Stimulated activated CD4-positive, alpha-beta T cell treated with anti-CD3 and anti-CD28 coated beads, TNF-alpha, amount 100 ng/mL, for 4 hours (primary cell): ENCODE measurements at places on chromosomes 7 and 10.

- DNase-seq: no peak
Observed at GRCh38 chr7:137967143-137968018, 34.5 kb downstream of the CREB3L2 start.

DNA sequence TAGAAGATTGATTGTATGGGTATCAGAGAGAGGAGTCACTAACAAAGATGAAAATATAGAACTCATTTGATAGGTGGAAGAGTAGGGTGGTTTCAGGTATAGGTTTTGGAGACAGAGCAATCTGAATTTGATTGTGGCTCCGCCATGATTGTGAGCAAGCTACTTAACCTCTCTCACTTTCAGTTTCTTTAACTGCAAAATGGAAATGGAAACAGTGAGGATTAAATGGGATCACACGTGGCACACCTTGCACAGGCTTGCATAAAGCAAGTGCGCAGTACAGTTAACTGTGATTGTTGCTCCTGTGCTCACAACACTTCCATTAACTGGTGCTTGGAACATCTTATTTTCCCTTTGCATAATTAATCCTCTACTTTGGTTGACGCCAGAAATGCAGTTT is 54.9 kb downstream of the ATXN7L1 start:
- no peak for DNase-seq

GRCh38 chr10:7195118-7195517 is 215.7 kb downstream of the SFMBT2 start:
- no peak for DNase-seq

DNA sequence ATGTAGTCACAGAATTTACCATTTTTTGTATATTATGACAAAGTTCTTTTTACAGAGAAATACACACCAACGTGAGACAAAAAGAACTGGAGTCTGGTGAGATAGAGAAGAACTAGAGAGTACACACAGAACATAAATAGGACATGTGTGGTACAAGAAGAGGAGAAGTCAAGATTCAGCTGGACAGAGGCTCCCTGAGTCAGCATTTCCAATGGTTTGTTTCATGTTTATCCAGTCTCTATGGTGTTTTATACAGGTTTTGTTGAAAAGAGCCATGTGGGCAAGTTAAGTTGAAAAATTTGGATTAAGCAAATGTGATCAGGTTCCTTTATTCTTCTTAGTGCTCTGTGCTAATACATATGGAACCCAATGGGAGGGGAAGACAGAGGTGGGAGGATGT is 105.5 kb upstream of the AKR1E2 start:
- no peak for DNase-seq

GRCh38 chr7:151782598-151783448 is 94.1 kb downstream of the PRKAG2 start:
- DNase-seq: peak; percentile 48

- no peak for DNase-seq
Observed at GRCh38 chr7:45881759-45882464, 6.4 kb upstream of the IGFBP1 start.

DNA sequence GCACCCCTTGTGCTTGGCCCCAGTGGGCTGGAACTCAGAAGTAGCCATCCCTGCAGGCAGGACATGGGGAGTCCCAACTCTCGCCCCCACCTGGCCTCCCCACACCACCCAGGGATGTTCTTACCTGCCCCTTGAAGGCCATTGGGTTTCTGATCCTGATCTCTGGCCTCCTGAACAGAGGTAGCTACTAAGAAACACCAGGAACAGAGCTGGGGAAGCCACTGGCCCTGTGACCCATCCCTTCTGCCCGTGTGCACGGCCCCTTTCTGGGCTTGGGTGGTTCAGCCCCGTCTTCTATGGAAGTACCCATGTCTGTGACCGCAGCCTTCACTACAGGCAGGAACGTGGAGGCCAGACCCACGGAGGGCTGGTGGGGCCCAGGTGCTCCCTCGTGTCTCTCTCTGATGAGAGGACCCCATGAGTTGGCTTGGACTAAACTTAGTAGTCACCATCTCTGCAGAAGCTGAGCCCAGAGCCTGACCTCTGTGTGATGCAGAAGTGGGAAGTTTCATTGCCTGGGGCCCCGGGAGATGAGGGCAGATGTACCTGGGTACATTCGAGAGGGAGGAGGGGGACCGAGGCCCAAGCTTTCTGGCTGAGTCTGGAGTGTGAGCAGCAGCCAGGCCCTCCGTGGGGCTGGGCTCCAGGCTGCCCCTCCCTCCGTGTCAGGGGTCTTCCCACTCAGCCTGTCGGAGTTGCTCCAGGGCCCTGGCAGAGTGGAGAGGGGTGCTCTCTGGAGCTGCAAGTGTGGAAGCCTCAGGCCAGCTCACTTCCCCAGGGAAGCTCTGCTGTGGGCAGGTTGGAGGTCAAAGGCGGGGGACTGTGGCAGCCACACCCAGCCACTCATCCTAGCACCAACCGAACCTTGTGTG is 81.0 kb downstream of the MKI67 start:
- DNase-seq: no peak

GRCh38 chr7:116560021-116560970 is 35.5 kb downstream of the CAV1 start:
- DNase-seq: no peak

DNA sequence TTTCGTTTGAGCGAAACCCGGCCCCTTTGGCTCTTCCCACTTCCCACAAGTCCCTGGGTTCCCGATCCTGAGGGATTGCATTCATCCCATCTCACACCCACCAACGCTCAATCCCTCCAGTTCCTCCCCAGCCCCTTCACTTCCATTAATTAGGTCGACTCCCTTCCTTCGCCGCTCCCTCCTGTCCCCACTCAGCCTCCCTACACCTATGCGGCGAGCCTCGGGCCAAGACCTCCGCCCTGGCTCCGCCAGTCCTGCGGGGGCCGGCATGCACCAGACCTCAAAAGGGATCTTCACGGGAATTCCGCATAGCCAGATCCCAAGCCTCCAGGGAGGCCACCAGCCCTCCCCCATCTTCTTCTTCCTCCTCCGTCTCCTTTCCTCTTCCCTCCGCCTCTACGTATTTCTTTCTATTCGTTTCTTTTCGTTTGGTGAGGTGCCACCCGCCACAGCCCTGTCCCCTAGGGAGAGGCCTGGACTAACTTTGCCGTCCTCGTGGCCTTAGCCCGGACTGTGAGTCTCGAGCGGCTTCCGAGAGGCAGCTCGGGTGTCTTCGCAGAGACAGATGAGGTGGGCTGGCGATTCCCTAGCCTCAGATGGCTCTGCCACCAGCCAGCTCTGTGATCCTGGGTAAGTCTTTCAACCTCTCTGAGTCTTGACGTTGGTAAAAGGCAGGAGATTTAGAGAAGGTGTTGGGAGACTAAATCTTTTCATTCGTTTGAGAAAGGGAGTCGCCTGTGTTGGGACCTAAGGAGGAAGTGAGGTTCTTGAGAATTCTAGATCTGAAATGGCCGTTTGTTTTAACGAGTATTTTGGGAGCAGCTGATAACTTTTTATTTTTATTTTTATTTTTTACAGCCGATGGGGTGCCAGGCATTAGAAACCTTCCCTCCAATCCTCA is 8.1 kb upstream of the LBX1 start:
- DNase-seq: no peak

GRCh38 chr7:13745530-13745929 is 243.9 kb downstream of the ETV1 start:
- no peak for DNase-seq

GRCh38 chr10:78933828-78934531 is 134.8 kb upstream of the ZMIZ1 start:
- no peak for DNase-seq

DNA sequence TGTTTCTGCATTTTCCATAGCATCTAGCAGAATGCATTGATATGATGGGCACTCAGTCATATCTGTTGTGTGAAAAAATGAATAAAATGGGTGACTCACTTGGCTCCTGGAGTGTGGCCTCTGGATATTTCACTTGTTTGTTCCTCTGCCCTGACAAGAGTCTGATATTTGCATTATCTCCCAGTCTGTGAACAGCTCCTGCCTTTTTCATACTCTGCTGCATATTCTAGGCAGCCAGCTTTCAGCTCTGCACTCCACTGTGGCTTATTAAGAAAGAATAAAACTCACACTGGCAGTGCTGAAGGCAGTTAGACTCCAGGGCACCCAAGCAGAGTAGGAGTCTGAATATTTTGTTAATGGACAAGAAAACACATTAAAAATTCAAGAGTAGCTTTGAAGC is 623.9 kb downstream of the SORCS1 start:
- DNase-seq: no peak

DNA sequence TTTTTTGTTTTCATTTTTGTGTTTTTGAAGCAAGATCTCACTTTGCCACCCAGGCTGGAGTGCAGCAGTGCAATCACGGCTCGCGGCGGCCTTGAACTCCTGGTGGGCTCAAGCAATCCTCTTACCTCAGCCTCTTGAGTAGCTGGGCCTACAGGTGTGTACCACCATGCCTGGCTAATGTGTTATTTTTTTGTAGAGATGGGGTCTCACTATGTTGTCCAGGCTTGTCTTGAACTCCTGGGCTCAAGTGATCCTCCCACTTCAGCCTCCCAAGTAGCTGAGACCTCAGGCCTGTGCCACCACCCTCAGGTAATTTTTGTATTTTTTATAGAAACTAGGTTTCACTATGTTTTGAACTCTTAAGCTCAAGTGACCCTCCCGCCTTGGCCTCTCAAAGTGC is 14.8 kb downstream of the PRKRIP1 start:
- no peak for DNase-seq

- peak; percentile 18 for DNase-seq
Observed at GRCh38 chr10:128046953-128047290, 79.3 kb downstream of the MKI67 start.

DNA sequence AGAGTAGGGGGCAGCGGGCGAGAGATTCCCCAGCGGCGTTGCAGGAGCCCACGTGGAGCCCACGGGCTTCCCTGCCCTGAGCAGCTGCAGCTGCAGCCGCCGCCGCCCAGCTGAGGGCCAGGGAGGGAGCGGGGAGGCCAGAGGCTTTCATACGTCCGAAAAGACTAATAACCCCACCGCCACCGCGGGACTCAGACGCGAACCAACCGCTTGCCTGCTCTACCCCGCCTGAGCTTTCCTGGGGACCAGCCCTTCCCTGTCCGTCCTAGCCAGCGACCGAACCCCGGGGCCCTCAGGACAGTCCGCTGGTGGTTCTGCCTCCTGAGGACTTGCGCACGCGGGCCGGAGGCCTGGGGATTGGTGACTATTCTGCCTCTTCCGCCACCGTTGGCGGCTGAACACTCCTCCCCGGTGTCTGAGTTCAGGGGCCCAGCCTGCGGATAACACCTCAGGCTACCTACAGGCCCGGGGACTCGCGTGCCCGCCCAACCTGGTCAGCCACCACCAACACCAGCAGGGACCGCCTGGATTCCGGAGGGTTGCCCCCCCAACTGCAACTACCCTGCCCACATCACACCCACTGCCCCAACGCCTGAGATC is 18.4 kb downstream of the IFT22 start:
- no peak for DNase-seq

GRCh38 chr10:73756183-73756582 is 12.0 kb downstream of the SEC24C start:
- no peak for DNase-seq

DNA sequence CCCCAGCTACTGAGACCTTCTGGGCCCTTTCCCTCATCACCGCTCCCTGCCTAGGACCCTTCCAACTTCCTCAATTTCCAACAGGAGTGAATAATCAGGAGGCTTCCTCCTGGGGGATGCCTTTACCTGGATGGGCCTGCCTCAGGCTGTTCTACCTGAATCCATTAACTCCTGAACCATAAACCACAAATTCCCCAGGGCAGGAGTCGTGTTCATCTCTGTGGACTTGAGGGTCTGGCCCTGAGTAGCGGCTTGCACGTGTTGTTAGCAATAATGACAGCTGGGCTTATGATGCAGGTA is 105.1 kb upstream of the GPR26 start:
- no peak for DNase-seq

- DNase-seq: no peak
Observed at GRCh38 chr7:18663321-18663720, 167.8 kb downstream of the HDAC9 start.

DNA sequence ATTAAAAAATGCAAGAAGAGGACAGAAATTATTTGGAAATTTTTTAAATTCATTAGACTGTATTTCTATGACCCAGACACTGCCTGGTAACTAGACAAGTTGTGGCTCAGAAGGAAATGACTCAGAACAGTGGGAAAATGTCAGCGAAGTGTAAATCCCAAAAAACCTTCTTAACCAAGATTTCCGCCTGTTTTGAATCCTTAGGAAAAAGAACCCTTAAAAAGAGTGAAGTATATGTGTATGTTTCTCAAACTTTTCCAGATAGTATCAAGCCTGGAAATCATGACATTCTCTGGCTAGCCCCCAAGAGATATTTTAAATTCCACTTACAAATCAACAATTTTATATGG is 42.7 kb upstream of the PLXNA4 start:
- no peak for DNase-seq

DNA sequence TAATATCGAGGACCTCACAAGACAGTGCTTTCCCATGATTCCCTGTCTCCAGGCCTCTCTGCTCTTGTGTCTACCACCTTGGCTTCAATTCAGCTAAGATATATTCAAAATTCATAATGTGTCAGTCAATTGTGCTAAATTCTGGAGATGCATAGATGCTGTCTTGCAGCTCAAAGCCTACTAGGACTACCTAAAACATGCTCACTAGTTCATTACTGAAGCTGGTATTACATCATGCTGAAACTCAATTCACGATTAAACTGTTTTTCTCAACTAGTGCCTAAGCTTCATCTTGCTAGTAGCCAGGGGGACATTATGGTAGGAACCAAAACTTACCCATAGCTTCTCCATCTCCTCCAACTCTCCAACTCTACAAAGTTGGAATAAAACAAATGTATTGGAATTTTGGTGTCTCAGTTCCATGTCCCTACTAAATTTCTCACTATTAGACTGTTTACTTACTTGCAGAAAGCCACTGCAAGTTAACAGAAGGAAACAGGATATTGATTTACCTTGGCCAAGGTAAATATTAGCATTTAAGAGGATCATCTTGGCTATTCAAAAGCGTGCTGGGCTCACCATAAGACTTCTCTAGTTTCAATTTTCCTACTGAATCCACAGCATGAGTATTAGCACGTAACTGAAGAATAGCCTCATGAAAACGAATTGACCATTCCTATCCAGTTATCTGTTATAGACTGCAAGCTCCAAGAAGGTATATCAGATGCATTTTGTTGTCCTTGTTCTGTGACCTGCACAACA is 53.6 kb downstream of the CREB3L2 start:
- no peak for DNase-seq

- no peak for DNase-seq
Observed at GRCh38 chr7:113292105-113292504, 173.8 kb upstream of the SMIM30 start.

DNA sequence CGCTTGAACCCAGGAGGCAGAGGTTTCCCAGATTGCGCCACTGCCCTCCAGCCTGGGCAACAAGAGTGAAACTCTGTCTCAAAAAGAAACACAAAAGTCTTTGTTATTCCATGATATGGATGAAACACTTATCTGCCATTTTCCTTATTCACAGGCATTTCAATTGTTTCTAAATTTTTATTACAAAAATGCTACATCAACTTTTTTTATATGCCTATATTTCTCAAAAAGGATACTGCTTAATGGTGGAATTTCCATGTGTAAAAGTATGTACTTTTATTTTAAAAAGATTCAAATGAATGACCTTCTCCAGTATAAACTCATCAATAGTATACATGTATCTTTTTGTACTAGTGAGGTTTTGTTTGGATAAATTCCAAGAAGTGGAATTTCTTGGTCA is 41.9 kb upstream of the STMP1 start:
- DNase-seq: no peak
